ENCODE measurements at places on chromosomes 2 and 18.

DNA sequence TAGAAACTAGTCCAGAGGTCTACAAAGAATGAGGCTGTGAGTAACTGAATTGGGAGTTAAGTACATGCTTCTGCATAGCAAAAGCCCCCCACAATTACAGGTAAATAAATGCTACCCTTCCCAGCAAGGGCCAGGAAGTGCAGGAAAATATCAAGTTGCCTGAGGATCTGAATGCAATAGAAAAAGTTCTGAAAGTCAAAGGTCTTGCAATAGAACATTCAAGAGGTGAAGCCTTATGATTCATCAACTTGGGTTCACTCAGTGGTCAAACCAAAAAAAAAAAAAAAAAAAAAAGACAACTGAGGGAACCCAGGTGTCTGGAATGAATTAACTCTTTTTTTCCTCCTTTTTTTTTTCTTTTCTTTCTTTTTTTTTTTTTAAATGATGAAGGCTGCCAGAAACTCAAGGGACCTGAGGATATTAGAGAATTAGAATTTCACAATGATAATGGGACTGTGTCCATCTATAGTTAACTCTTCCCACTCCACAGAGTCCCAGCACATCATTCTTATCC, 42.9 kb upstream of the RFX8 start:
- peak; percentile 78 for DNase-seq

DNA sequence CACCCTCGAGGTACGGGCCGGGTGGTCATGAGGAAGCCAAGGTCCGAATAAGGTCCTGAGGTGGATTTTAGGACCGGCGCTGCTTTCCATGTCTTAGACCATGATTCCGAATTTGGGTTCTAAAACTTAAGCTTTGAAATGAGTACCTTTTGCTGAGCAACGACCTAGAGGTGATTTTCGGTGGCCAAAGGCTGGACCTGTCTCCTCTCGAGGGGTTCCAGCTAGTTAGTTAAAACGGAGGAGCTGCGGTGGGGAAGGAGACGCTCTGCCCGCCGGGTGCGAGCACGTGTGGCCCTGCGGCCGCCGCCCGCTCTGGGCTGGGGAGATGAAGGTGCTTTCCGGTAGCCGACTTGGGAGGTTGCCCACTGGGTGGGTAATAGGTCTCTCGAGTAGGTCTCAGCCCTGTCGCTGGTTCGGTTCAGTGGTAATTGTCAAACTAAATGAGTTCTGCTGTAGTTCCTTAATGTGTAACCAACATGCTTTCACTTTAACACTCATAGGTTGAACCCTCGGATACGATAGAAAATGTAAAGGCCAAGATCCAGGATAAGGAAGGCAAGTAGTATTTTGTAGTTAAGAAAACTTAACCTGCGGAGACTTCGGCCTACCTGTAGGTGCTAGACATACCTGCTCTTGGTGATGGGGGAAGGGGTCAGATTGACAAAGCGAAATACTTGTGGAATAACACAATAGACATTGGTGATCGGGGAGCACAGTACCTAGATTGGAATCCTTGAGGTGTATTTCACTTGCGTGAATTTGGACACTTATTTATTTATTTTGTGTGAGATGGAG, 572 bp downstream of the RPS27A start:
- peak; percentile 10 for DNase-seq

GRCh38 chr2:205586626-205587025, 95.7 kb upstream of the NRP2 start:
- no peak for DNase-seq

- DNase-seq: no peak
These were observed 161.0 kb downstream of the ANKRD44 start for GRCh38 chr2:197149546-197149945.

DNA sequence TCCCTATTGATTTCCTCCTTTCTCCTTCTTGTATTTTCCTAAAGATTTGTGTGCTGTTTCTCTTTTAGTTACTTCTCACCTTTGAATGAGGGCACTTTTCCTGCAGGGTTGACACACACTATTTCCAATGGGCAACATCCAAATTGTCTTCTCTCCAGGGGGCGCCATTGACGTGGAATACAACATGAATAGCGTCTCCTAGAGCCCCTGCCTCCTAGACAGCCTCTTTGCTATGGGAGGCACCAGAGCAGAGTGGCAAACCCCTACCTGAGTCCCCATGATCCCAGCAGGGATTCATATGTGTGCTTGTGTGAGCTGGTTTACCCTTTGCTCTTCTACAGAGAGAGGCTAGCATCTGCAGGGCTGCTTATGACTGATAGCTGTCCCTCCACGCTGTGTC, 61.3 kb upstream of the ITSN2 start:
- peak; percentile 22 for DNase-seq

DNA sequence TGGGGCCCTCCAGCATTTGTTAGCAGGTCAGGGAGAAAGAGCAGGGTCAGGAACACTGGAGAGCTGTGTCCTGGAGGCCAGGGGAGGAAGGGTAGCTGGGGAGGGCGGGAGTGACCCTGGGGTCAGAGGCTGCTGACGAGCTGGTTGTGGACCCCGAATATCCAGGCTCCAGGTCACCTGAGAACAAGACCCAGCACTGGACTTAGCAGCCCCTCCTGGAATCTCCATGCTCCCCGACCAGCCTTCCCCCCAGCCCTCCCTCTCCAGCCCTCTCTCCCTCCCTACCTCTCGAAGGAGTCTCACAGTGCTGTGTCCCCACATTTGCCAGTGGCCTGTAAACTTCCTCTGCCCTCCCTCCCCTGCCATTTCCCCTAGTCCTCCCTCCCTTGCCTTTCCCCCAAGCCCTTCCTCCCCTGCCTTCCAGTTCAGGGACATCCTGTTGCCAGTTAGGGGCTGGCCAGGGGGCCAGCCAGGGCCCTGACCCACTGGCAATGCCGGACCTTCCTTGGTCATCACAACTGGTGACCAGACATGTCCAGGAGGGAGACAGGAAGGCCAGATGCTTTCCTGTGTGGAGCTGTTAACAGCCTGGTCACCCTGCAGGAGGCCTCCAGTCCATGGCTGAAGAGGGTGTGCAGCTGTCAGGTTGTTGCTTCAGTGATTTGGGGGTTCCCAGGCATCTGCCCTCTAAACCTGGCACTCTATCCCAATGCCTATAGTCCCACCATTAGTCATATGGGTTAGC, 50.0 kb upstream of the FAHD2A start:
- no peak for DNase-seq

- DNase-seq: no peak
These were observed 128.8 kb upstream of the SLC1A4 start for GRCh38 chr2:64860276-64860885.

DNA sequence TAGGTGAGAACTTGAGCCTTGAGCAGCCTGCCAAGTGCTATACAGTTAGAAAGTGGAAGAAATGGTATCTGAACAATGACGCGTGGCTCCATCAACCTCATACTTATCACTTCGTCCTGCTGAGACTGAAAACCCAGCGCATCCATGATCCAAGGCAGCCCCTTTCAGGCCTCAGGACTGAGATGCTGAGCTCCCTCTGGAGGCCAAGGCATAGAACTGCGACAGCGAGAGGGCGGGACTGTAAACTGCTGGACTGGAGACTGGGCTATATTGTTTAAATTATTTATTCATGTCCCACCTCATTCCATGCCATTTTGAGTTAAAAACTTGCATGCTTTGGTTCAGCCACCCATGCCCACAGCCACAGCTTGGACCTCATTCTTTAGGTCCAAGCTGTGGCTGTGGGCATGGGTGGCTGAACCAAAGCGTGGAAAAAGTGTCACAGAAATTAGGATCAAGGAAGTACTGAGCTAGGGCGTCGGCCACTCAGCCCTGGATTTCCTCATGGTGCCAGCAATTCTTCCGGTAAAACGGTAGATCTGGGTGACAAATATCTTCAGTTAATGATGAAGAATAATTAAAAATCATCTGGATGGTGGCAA, 195.5 kb downstream of the L3MBTL4 start:
- DNase-seq: peak; percentile 31

- DNase-seq: no peak
These were observed 174.5 kb upstream of the MYT1L start for GRCh38 chr2:2505604-2506003.

DNA sequence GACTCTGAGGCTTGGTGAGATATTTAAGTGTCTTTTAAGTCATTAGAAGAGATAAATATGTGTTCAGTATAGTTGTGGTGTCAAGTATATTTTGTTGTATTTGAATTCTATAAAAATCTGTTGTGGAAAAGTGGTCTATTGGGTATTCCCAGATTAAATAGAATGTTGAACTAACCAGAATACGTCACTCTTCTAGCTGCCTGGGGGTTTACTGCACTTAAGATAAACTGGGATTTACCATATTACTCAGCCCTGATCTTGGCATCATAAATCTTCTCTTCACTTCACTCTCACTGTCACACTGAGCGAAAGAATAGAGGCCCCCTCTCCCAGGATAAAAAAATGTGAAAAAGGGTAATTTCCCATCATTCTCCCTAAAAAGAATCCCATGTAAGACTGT, 129.8 kb downstream of the BCL2 start:
- DNase-seq: no peak

DNA sequence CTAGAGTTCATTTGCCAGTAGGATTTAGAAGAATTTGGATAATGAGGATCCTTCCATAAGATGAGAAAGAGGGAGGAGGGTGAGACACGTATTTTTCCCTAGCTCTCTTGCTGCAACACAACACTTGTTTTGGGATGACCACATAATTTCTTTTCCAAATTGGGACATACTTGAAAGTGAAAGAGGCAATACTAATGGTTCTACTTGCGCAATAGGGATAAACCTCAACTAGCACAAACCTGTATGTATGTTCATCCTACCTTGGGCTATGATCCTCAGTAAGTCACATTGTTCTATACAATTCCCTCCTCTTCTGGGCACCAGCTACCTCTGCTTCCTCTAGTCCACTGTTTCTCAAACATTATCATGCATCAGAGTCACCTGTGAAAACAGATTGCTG, 1208.8 kb upstream of the LRRTM1 start:
- no peak for DNase-seq

DNA sequence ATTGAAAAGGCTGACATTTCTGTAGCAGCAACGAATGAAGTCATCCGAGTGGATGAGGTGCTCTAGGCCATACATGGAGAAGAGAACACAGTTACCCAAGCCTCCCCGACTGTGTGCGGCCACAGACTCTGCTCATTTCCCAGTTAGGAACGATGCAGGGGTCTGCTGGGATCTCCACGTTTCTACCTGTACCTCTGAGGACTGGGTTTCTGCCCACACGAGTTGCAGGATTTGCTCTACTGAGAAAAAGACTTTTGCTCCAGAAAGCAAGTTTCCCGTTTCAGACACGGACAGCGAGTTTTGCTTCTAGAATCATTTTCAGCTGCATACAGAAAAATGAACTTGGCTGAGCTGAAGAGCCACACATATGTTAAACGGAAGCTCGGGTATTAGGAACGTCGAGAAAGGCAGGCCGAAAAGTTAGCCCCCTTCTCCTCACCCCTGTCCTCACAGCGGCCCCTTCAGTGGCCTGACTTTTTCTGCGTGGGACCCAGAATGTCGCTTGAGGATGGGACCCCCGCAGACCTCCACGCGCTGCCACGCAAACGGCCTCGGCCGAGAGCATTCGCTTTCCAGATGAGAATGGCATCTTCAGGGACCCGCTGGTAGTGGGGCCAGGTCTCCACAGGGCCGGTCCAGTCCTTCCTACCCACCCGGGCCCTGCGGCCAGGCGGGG, 582 bp upstream of the RAB31 start:
- no peak for DNase-seq

DNA sequence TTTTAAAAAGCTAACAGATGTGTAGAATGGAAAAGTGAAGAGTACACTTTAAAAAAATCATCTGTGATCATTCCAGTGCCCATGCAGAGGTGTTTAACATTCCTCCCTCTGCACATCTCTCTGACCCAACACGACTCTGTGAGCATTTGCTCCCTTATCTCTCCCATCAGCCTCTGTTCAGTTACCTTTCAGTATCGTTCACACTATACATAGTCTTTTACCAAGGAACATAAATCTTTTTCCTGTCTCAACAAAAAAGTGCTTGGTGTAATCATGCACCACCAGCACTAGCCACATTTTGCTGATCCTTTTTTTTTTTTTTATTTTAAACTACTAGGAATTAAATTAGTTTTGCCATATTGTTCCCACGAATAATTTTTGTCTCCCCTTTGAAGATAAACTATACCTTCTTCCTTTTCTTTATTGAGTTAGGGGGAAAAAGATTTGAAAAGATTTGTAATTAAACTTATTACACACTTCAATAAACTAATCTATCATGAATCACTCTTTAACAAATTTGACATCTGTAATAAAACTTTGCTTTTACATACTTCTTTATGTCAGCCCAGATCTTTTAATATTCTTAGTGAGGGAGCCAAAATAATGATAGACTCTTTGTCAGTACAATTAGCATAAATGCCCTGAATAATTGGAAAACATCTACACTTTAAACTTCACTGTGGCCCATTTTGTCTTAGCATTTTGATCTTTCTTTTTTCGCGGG, 489.8 kb upstream of the FANCL start:
- no peak for DNase-seq

DNA sequence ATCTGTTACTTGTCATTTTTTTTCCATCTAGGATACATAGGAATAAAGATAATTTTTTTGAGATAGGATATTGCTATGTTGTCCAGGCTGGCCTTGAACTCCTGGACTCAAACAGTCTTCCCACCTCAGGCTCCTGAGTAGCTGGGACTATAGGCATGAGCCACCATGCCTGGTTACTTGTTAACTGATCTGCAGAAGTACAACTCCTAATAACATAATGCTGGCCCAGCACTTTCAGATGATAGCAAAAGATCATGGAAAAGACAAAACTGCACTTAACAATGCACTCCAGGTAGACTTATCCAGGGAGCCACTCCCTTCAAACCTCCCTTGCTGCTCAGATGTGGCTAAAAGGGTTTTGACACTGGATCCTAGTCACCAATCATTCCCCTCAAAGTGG, 11.4 kb upstream of the CTDP1 start:
- no peak for DNase-seq

DNA sequence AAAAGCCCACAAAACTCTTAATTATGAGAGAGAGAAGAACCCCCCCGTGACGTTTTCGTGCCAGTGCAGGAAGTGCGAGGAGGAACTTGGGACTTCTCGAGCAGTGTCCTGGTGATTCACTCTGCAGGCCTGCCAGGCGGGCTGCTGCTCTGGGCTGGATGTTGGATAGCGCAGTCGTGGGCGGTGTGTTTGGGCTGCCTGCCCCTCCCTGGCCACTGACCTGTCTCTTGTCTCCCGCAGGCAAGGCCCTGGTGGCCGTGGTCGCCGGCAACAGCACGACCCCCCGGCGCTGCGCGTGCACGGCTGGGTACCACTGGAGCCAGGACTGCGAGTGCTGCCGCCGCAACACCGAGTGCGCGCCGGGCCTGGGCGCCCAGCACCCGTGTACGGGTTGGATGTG, 29.0 kb downstream of the TNFRSF11A start:
- DNase-seq: no peak

DNA sequence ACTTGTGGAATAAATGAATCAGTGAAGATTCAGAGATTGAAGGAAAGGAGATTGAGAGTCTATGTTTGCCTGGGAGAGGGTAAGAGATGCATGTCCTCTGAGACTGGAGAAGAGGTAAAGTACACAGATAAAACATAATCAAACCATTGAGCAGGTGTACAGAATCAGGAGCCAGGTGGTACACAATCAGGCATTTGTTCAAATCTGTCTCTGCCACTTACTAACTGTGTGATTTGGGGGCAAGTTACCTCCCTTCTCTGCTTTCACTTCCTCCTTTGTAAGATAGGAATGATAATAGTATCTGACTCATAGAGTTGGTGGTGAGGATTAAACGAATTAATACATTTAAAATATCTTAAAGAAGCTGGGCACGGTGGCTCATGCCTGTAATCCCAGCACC, 94.0 kb downstream of the CDK15 start:
- DNase-seq: no peak
